ENCODE measurements at places on chromosomes 3 and 15.

DNA sequence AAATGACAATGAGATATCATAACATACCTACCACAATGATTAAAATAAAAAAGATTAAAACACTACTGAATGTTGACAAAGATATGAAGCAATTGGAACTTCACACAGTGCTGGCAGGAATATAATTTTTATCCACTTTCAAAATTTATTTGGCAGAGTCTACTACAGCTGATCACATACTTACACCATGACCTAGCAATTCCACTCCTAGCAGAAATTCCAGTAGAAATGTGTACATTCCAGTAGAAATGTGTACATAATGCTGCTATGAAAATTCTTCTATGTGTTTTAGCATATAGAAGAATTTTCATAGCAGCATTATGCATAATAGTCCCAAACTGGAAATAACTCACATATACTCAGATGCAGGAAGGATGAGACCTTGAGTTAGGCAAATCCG lies 43.5 kb downstream of the IFT57 start:
- no peak for DNase-seq

- no peak for DNase-seq
Observed at GRCh38 chr3:37291275-37291700, 116.9 kb upstream of the LRRFIP2 start.

DNA sequence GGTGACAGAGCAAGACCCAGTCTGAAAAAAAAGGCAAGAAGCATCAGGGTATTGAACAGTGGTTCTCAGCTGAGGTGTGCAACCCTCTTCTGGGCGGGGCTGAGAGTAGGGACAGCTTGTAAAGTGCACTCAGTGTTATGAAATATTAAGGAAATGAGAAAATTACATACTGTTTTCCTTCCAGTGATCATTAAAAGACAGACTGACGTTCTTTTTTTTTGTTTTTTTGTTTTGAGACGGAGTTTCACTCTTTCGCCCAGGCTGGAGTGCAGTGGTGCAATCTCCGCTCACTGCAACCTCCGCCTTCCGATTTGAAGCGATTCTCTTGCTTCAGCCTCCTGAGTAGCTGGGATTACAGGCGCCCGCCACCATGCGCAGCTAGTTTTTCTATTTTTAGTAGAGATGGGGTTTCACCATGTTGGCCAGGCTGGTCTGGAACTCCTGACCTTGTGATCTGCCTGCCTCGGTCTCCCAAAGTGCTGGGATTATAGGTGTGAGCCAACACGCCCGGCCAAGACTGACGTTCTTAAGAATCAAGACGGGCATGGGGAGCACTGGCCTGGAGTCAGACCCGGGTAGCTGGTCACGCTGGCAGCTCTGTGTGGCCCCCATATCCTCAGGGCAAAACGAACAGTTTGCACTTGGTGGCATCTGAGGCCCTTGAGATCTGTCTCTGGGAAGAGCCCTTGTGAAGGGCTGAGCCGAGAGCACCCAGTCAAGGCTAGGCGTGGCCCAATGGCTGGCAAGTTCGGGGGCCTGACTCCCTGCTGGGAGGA lies 11.4 kb downstream of the MAN2A2 start:
- no peak for DNase-seq

GRCh38 chr15:34606545-34606944 lies 23.1 kb upstream of the GOLGA8B start:
- DNase-seq: no peak

- DNase-seq: no peak
Observed at GRCh38 chr3:47347217-47347801, 33.5 kb upstream of the PTPN23 start.

DNA sequence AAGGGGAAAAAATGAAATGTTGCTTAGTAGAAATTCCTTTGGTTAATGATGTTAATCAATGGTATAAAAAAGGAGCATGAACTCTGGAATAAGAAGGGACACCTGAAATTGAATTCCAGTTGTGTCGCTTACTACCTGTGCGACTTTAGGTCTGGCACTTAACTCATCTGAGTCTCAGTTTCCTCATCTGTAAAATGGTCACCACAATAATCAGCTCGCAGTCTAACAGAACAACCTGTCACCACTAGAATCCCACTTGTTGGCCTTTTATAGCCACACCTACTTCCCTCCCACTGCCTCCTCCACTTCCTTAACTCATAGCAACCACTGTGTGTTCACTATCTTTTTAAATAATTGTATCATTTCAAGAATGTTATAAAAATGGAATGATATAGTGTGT lies 2.5 kb downstream of the PLAAT1 start:
- DNase-seq: no peak
